A172 (cell line): ENCODE measurements at places on chromosomes 4 and X.

DNA sequence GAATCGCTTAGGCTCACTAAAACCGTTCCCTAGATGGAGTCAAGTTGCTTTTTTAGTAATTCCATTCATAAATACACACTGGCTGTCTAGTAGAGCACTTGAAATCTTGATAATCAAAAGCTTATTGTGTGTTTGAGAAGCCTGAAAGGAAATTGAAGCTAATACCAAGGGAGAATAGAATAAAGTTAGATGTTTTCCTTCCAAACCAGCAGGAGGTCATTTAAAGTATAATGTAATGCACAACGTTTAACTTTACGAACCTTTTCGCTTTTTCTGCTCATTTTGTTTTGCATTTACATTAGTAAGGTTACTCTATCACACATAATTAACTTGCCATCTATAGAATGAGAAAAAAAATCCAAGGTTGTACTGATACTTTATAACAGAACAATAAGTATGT lies 440.9 kb downstream of the NKX6-1 start:
- no peak for DNase-seq

GRCh38 chr4:26263165-26263564 lies 57.6 kb upstream of the RBPJ start:
- peak; percentile 18 for DNase-seq

GRCh38 chr4:102843273-102843672 lies 15.9 kb upstream of the UBE2D3 start:
- DNase-seq = peak; percentile 16

GRCh38 chrX:105464618-105465017 lies 244.1 kb upstream of the TEX13A start:
- DNase-seq = no peak

- DNase-seq = no peak
These were observed 5.1 kb upstream of the ING2 start for GRCh38 chr4:183499801-183500200.

- DNase-seq = peak; percentile 24
These were observed 46.5 kb downstream of the CWH43 start for GRCh38 chr4:49032440-49033161.

DNA sequence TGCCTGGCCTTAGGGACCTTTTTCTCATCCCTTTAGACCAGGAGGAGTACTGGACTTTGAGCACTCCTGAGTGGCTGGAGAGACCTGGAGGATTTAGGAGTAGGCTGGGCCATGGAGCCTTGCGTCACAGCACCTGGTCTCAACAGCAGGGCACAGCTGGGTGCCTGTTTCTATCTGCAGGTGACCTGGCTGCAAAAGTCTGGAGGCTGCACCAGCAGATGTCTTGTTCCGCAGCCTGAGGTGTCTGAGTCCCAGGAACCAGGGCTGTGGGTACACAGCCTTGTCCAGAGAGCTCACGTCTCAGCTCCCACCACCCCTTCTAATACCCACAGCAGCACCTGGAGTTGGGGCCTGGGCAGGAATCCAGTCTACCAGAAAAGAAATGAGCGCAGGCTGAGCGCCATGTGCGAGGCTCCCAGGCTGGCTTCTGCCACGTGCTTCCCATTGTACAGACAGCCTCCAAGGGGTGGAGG lies 5.0 kb upstream of the NSD2 start:
- no peak for DNase-seq

DNA sequence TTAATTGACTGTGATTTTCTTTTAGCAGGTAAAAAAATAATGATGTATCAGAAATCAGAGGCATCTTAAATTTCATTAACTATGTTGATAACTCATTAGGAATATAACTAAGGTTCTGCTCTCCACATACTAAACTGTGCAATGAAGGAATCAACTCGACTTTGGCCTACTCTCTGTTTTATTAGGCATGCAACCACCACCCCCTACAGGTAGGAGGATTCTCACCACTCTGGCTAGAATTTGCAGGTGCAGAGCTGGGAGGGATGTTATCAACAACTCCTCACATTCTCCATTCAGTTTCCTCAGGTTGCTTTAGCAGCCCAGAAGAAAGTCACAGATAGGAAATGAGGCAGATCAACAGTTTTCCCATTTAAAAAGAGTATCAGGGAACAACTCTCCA lies 160.1 kb downstream of the COX18 start:
- no peak for DNase-seq

DNA sequence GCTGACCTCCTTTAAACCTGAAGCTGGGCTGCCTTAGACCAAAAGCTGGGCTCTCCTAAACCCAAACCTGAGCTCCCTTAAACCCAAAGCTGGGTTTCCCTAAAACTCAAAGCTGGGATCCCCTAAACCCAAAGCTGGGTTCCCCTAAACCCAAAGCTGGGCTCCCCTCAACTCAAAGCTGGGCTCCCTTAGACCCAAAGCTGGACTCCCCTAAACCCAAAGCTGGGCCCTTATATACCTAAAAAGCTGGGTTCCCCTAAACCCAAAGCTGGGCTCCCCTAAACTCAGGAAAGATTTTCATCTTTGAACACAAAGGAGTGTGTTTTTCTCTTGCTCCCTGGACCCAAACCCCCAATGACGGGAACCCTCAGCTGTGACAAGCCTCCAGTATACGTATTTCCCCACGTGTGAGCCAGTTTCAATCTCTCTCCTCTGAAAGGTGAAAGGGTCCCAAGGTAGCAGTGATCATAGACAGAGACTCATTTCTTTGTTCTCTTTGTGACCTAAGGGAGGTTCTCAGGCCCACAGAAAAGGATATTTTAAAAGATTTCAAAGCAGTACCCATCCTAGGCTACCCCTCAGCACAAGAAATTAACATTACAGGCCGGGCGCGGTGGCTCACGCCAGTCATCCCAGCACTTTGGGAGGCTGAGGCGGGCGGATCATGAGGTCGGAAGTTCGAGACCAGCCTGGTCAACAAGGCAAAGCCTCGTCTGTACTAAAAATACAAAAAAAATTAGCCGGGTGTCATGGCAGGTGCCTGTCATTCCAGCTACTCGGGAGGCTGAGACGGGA lies 31.3 kb upstream of the ASMTL start:
- no peak for DNase-seq

- DNase-seq = no peak
These were observed 73.6 kb upstream of the MAOA start for GRCh38 chrX:43582540-43582913.

DNA sequence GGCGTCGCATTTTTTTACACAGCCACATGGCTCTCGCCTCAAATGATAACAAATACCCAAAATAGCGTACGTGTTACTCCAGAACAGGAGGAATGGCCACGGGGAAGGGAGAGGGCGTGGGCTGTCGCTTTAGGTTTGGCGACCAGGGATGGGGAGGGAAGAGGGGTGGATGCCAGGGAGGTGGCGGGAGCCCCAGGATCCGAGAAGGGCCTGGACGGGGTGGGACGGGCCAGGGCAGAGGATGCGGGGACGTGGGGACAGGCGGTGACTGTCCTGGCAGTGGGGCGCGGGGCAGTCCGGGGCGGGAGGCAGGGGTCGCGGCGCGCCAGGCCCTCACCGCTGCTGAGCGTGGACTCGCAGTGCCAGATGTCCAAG lies 631 bp downstream of the TMEM47 start:
- DNase-seq = no peak

DNA sequence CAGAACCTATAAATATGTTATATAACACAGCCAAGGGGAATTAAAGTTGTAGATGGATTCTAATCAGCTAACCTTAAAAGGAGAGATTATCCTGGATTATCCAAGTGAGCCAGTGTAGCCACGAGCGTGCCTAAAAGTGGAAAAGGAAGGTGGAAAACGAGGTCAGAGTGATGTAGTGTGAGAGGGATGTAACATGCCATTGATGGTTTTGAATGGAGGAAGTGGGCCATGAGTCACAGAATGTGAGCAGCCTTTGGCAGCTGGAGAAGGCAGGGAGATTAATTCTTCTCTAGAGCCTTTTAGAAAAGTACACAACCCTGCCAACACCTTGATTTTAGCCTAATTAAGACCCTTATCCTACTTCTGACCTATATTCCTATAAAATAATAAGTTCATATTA lies 149.1 kb downstream of the SLC39A8 start:
- peak; percentile 42 for DNase-seq

DNA sequence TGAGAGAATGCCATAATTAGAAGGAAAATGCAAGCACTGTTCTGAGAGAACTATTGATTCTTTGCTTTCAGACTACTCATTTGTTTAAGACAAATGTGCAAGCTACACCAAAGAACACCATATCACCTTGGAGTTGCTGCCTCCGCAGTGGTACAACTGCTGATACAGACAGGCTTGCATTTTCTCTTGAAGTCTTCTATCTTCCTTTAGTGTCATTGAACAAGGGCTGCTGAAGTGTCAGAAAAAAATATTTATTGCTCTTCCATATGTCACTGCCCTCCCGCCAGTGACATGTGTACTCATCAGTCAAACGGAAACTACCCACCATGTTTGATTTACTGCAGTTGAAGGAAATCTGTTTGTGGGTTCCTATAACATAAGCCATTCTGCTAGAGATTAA lies 318.3 kb upstream of the MAGEB18 start:
- no peak for DNase-seq

DNA sequence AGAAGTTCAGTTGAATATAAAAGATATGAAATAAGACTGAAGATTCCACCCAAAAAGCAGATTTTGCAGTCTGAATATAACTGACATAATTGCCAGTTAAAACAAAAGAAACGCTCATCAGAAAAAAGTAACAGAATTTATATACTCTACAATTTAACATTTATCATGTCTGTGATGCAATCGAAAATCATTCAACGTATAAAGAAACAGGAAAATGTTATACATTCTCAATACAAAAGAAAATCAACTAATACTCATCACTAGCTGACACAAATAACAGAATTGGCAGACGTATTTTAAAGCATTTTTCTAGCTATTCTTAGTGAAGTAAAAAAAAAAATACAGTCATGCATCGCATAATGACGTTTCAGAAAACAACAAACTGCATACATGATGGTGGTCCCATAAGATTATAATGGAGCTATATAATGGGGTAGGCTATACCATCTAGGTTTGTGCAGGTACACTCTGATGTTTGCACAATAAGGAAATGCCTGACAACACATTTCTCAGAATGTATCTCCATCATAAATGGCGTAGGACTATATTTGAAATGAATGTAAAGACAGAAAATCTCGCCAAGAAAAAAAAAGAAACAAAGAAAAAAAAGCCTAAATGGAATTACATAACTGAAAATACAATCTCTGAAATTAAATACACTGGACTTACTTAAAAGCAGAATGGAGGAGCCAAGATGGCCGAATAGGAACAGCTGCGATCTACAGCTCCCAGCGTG lies 34.3 kb downstream of the OR13H1 start:
- no peak for DNase-seq

- peak; percentile 73 for DNase-seq
These were observed 55.3 kb downstream of the GPR143 start for GRCh38 chrX:9710332-9710731.

DNA sequence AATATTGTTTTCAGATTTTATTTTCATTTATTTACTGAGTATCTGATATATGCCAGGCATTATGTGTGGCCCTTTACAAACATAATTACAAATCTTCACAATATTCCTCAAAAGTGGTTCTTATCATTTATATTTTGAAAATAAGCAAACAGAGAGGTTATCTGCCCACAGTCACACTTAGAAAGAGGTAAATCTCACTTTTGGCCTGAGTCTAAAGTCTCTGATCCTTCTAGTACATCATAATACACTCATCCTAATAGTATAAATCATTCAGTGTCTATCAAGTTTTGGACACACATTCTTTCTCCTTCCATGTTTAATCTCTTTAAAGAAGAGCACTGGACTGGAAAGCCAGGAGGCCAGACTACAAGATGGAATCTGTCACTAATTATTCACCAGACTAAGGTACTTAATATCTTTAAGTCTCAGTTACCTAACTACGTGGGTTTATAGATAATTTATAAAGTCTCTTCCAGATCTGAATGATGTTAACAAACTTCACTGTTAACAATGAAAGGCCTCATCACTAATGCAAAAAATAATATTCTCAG lies 281.3 kb downstream of the PPP3CA start:
- no peak for DNase-seq

DNA sequence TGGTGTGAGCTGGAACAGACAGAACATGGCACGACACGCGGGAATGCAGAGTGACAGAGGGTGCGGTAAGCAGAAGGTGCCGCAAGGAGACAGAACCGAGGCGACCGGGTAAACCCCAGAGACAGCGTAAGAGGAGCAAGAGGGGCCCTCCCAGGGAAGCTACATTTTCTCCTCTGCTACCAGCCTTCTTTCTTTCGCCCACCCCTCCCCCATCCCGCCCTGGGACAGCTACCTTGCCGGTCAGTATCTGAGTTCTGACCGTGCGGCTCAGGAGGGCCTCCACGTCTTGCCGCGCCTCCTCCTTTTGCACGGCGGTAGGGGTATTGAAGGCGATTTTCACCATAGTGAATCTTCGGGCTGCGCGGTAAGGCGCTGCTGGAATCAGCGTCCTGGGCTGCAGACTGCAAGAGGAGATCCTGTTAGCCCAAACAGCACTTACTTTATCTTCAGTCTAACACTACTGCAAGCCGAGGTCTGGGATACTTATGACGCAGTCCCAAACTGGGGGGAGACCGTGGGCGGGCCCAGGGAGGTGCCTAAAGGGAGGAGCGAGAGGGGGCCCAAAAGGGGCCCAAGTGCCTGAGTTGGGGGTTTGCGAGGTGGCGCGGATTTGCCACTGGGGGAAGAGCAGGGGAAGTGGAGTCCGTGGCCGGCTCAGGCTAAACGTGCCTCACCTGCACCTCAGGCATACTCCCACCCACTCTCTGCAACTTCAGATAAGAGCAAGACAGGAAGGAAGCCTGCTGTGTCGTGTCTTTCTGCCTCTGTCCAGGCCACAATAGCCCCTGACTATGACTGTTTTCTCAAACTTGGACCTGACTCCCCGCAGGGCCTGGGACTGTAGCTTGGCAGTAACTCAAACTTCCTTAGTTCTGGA lies at the start of gene ITM2A:
Gene ITM2A, minus strand, starts transcription at position 462 of the 877 bp plus-strand sequence. Its CDS starts 119 bp downstream, at position 343.
- no peak for DNase-seq

GRCh38 chr4:98626350-98626749 lies 32.1 kb downstream of the TSPAN5 start:
- peak; percentile 93 for DNase-seq

DNA sequence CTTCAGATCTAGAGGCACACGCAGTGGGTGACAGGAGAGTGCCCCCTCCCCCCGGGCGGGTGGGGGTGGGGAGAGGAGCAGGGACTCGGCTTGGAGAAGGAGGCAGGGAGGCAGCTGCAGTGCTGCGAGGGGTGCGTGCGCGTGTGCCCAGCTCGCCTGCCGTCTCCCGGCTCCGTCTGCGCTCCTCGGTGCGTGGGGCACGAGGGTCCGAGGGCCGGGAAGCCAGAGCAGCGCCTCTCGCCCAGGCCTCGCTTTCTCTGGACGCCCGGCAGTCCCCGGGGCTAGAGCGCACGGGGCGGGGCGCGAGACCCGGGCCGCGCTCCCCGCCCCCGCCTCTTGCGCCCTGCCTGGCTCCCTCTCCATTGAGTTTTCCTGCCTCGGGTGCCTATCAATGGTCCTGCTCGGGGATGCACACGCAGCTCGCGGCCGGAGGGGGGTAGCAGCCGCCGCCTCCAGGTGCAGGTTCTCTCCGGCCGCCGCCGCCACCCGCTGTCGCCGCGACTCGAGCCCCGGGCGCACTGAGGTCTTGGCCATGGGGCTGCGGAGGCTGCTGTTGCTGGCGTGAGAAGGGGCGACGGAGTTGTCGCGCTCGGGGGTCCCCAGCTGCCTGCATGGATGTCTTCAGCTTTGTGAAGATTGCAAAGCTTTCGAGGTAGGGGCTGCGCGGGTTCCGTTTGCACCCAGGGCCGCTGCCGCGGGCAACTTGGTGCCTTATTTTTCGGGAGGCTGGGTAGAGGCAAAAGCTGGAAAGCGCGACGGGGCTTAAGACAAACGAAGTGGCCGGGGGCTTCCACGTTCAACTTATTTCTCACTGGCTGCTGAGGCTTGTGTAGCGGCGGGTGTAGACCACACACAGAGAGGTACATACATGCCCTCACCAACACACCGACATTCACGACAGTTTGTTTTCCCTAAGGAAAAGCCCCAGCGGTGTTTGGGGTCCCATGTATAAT lies at the start of gene FRMPD4:
Gene FRMPD4, plus strand, starts transcription at position 113 of the 953 bp plus-strand sequence. Its CDS starts 499 bp downstream, at position 612.
- DNase-seq = no peak

- DNase-seq = no peak
These were observed 215.1 kb upstream of the PITX2 start for GRCh38 chr4:110837896-110838450.
